ENCODE measurements at places on chromosomes 1 and 21.

DNA sequence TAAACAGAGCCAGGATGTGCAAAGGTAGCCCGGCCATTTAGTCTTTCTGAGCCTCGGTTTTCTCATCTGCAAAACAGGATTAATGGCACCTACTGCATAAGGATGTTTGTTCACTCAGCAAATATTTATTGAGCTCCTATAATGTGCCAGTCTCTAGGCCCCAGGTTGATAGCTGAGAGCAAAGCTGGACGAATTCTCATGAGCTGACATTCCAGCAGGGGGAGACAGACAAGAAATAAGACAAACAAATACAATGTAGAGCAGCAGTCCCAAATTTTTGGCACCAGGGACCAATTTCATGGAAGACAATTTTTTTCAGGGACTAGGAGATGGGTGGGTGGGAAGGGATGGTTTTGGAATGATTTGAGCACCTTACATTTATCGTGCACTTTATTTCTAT, 74.3 kb upstream of the PAX7 start:
- no peak for DNase-seq

- peak; percentile 48 for DNase-seq
These were observed 32.9 kb downstream of the JAK1 start for GRCh38 chr1:64933296-64934070.

GRCh38 chr1:207578796-207579435, 66.0 kb upstream of the CR1L start:
- no peak for DNase-seq

DNA sequence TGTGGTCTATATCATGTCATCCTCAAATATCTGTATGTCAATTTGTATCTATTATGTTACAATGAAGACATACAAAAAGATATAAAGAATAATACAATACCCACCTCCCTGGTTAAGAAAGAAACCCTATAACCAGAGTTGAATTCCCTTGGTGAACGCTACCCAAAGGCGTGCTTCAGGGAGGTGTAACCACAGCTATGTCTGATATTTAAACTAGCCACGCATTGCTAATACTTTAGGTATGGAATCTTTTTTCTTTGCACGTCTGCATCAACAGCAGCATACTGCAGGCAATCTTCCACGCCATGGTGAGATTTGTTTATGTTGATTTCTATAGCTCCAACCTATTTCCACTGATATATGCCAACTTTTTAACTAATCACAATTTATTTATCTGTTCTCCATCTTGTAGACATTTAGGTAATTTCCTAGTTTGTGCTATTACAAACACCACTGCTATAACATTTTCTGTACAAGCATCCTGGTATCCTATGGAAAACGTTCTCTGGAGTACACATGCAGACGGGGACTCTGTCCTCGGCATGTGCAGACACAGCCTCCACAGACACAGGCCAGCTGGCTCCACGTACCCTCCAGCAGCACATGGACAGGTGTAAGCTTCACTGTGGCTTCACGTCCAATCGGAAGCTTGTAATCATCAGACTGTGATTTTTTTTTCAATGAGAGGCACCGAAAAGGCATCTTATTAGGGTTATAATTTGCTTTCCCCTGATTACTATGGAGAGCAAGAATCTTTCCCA, 58.5 kb downstream of the HSF2BP start:
- DNase-seq = no peak

GRCh38 chr1:241105147-241105546, 251.9 kb downstream of the RGS7 start:
- no peak for DNase-seq

- DNase-seq = no peak
These were observed 408.1 kb downstream of the SETD4 start for GRCh38 chr21:35652196-35652595.

GRCh38 chr1:54694771-54695170, 20.9 kb upstream of the TTC4 start:
- DNase-seq = no peak

- no peak for DNase-seq
These were observed 175.8 kb downstream of the TNFSF18 start for GRCh38 chr1:172874950-172875349.

GRCh38 chr1:230191079-230191804, 124.2 kb downstream of the GALNT2 start:
- peak; percentile 84 for DNase-seq

DNA sequence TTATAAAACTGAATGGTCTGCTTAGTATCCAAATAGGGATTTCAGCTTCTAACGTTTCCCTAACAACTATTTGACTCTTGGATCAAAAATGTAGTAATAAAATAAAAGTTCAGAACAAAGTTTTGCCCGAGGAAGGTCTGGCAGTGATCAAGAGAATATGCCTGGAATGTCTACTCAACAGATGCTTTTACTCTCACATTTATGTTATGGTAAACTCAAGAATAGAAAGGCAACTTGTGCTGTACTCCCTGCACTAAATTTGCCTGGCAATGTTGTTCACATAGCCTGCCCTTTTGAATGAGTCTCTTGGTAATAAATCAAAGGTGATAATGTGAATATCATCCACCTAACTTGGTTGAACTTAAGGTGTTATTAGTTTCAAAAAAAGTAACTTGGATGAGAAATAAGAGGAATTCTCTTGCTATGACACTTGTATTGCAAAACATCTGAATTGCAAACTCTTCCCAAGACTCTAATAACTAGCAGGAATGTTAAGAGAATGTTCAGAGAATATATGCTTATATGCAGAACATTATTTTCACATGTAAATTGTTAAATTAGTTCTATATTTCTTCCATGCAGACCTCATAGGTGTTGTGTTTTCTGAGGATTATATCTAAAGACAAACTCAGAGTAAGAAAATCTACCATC, 215.8 kb downstream of the COL24A1 start:
- DNase-seq = no peak

GRCh38 chr21:38993561-38993960, 187.8 kb downstream of the ETS2 start:
- peak; percentile 43 for DNase-seq

- DNase-seq = no peak
These were observed 185.8 kb downstream of the HS2ST1 start for GRCh38 chr1:87100271-87100670.

GRCh38 chr1:66445492-66446181, 88.3 kb upstream of the SGIP1 start:
- DNase-seq = no peak

- DNase-seq = no peak
These were observed 428.7 kb downstream of the PLA2G4A start for GRCh38 chr1:187257476-187257875.

DNA sequence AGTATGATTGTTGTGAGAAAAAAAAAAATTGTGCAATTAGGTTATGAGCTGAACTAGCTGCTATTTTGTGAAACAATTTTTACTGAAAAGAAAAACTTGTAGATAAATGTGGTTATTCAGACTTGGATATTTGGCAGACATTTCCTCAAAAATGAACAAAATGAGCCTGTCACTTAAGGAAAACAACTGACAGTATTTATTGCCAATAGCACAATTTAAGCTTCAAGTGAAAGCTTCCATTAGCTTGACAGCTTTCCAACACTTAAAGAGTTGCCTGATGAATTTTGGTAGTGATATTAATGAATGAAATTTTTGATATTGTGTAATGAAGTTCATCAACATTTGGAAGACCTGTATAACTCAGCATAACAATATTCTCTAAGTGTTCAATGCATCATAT, 116.1 kb upstream of the RGS1 start:
- DNase-seq = no peak

DNA sequence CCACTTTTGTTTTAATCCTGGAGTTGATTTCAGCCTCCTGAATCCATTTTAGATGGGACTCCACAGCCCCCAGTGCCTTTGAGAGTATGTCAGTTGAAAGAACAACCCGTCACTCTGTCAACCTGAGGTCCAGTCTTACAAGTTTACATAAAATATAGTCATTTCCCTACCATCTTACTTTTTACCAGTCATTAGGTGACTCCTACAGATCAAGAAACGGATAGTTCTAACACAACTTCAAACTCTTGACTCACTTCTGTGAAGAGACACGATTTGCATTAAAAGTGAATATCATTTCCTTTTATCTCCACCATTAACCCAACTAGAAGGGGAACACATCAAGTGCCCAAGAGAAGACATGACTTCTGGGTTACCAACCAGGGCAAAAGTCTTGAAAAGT, 147.1 kb downstream of the NTPCR start:
- no peak for DNase-seq

DNA sequence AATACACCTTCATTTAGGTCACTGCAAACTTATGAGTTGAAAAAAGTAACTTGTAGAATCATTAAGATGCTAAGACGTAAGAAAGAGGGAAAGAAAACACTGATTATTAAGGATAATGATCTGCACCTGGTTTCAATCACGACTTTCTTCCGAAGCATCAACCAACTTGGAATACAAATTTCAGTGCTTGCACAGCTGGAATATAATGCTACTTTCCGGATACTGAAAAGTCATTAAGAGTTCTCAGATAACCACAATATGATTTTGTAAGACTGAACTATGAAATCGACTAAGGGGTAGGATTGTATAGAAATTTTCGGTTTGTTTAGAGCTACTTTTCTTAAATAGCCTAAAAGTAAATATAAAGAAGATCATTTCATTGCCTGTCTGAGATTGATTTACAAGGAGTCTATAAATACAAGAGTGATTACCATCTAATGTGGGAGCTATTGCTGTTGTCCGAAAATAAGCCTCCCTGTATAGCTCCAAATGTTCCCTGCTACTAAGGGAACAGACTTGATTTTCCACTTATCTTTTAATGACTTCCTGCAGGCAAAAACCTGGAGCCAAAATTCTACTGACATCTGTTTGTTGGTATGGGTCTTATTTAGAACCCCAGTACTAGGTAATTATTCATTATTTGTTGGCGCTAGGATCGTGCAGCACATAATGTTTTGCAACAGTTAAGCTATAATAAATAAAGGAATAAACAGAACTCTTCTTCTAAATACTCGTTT, 673.3 kb downstream of the KCNT2 start:
- no peak for DNase-seq

- DNase-seq = no peak
These were observed 117.3 kb upstream of the MARK1 start for GRCh38 chr1:220410611-220411010.

DNA sequence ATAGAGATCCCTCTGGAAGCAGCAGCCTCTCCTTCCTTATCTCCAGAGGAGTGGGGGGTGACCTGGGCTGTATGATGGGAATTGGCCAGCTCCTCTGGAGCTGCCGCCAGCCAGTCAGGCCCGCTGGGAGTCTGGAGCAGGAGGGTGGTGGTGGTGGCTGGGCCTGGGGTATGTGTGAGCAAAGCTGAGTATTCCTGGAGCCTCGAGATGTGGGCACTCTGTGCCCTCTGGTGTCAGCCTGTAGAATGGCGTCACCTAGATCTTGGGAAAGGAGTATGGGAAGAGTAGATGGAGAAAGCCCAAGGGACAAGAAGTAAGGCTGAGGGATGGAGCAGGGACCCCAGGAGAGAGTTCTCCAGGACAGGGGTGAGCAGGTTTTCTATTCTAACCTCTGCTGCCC, 16.0 kb downstream of the VANGL2 start:
- DNase-seq = no peak

- peak; percentile 87 for DNase-seq
These were observed 7.4 kb downstream of the PLEKHM2 start for GRCh38 chr1:15691434-15692032.

- DNase-seq = no peak
These were observed 27.6 kb downstream of the RUNX3 start for GRCh38 chr1:24902471-24902891.

DNA sequence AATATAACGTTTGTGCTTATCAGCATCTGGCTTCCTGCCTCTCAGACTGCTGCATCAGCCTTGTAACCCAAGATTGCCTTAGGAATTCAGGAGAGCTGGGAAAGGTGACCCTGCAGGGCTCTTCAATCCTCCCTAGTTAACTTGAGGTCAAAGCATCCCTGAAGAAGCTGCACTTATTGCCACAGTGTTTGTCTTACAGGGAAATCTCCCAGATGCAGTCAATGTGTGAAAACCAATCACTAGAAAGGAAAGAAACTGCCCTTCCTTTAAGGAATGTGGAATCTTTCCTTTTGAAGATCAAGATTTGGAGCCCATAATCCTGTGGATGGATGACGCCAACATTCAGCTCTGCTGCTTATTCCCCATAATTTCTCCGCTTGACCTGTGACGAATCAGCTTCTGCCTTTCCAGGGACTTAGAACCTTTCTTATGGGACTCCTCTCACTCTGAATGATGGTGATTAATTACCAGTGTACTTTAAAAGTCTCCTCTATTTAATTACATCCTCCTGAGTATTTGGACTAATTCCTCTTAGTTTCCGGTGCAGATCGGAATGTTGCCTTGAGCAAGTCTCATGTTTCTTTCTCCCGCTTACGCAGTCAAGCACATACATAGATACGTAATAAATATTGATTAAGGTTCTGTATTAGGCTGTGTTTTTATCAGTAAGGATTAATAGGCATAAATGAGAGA, 14.4 kb downstream of the ADAMTS5 start:
- no peak for DNase-seq

DNA sequence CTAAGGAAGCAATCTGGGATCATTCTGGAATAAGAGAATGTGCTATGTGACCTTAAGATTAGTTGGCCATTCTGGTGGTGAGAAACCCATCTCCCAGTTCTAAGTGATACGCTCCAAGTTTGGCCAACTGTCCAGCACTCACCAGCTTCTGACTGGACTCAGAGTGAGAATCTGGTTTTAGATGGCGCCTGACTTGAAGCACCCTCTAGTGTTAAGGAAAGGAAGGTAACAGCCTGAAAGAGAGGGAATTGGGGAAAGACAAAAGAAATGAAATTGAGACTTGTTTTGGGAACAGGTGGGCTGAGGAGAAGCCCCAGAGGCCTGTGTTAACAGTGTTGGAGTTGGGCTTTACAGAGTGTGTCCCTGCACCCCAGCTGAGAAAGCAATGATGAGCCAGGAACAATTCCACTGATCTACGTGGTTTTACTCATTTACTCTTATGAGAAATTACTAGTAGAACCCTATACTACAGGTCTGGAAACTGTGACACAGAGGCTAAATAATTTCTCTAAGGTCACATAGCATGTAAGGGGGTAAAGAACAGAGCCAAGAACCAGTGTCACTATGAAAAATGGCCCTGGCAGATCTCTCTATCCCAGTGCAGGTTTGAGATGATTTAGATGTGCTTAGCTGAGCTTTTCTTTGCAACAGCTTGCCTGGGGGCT, 9.3 kb upstream of the FCAMR start:
- DNase-seq = no peak

- DNase-seq = no peak
These were observed 46.4 kb upstream of the NBL1 start for GRCh38 chr1:19597496-19598309.

DNA sequence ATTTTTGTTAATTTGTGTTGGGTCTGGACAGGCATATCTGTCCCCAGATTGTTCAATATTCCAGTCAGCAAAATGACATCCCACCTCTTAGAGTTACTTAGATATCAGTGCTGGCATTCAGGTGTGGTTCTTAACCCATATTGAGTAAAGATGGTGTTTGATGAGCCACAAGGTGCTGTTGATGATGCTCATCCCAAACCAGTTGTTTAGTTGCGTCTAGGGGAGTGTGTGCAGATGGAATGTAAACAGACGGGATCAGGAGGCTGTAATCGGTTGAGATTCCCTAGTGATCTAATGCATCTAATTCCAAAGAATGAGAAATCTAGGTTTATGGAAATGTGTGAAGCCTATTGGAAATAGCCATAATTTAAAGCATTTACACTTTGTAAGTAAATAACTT, 1.1 kb downstream of the HOOK1 start:
- no peak for DNase-seq
